ENCODE measurements at places on chromosomes 3 and 15.

GRCh38 chr15:74957476-74958035, 984 bp upstream of the RPP25 start:
- DNase-seq: no peak

DNA sequence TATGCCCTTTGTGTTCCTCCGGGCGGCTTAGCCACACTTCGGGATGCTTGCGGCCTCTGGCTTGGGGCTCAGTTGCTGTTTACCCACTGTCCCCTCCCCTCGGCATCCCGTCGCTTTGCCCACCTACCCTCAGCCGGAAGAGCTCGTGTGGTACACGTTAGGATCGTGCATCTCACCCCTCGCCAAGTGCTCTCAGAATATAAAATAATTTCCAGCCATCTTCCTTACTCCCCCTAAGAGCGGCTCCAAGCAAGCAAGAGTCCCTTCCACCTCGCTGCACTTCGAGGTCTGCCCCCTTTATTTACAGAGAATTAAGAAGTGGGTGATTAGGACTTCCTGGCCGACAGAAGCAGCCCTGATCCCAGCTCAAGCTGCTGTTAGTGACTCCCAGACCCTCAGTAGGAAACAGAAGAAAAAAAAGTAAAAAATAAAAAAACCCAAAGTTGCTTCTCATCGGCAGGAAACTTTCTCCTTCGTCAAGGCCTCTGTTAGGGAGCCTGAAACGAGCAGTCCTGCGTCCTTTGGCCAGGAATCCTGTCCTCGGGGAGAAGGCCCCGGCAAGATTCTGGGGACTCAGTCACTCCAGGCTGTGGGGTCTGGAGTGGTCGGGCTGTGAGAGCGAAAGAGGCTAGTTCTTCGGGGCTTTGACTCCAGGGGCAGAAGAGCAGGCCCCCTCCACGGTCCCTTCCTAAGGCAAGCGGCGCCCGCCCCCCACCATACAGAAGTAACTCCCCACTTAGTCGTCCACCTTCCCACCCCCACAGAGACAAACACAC, 3.0 kb downstream of the MEIS2 start:
- DNase-seq: no peak

GRCh38 chr15:44532689-44533088, 4.3 kb upstream of the EIF3J start:
- DNase-seq: no peak

DNA sequence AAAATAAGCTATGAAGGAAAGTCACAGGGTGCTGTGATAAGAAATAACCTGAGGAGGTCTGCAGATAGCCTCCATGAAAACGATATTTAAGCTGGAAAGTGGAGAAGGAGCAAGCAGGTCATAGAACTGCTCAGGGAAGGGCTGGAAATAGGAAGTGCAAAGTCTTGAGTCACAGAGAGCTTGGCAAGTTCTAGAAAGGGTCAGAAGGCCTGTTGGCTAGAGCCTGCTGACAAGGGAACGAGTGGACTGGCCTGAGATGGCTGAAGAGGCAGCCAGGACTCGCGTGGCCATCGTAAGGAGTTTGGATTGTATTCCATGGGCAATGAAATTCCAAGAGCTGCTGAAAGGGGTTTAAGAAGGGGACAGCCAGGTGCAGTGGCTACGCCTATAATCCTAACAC, 64.7 kb upstream of the IL12A start:
- no peak for DNase-seq

GRCh38 chr3:152865668-152866245, 30.8 kb downstream of the P2RY1 start:
- DNase-seq: no peak

DNA sequence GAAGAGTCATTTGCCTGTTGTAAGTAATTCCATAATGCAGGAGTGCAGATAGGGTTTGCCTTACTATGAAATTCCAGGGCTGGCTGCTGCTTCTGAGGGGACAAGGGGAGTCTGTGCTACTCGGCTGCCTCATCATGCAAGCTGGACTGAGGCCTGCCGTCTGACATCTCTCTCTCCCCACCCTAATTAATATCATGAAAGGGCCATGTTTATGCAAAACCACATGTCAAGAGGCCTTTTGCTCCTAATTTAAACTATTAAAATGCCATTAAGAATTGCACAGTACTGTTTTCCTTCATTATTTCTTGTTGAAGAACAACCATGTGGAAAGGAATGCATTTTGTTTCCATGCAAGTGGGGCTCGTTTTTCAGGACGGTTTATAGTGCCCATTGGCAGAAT, 26.3 kb downstream of the CHST2 start:
- no peak for DNase-seq

DNA sequence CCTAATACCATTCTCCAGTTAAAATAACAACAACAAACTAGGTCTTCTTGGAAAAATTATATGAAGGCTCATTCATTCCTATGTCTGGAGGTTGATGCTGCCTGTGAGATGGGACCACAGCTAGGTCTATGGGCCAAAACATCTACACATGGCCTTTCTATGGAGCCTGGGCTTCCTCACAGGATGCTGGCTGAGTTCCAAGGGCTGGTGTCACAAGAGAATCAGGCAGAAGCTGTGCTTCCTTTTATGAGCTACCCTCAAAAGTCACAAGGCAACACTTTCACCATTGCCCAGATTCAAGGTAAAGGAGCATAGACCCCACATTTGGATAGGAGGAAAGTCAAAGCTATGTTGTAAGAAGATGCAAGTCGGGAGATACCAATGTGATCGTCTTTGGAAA, 4.6 kb upstream of the RTP2 start:
- no peak for DNase-seq

- DNase-seq: no peak
These were observed 58.0 kb upstream of the ZNF148 start for GRCh38 chr3:125433091-125433534.

Data from HT-29 (cell line).